ENCODE measurements at places on chromosomes 16 and 17.

DNA sequence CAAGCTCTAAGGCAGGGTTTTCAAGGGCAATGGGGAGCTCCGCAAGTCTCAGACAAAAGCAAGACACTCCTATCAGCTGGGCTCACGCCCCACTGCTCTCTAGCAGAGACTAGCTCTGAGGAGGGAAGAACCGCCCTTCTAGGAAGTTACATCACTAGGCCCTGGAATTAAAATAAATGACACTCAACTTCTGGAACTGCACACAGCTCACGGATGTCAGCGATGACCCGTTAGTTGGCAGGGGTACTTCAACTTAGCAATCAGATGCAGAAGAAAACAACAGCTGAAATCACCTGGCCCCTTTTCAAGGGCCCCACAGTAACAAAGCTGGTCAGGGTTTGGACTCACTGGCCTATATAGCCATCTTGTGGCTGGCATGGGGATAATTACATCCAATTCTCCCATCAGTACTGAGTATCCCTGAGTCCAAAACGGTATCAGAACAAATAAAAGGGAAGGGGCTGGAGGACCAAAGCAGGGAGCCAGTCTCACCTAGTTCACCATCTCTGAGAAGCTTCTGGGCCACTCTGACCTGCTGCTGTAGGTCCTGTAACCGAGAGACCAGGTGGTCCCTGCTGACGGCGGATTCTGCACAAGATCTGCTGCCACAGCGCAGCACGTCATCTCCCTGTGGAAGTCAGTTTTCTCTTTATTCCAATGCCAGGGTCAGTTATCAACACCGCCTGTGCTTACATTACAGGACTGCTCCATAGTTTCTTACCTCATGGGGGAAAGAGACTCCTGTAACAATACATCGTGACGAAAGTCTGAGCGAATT, 22.2 kb downstream of the SERPINF1 start:
- DNase-seq: peak; percentile 68

DNA sequence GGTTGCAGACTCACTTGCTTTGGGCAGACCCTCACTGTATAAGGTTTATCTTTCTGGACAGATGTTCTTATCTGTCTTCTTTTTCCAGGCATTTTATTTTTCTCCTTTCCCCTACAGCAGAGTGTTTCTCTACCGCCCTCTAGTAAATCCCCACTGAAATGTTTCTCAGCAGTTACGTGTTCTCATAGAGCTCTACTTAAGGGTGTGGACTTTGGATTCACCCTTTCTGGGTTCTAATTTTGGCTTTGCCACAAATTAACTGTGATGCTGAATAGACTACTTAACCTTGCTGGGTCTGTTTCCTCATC, 2.0 kb downstream of the ADAT1 start:
- DNase-seq: peak; percentile 69

GRCh38 chr16:70159355-70160348, 13.9 kb upstream of the CLEC18C start:
- no peak for DNase-seq

DNA sequence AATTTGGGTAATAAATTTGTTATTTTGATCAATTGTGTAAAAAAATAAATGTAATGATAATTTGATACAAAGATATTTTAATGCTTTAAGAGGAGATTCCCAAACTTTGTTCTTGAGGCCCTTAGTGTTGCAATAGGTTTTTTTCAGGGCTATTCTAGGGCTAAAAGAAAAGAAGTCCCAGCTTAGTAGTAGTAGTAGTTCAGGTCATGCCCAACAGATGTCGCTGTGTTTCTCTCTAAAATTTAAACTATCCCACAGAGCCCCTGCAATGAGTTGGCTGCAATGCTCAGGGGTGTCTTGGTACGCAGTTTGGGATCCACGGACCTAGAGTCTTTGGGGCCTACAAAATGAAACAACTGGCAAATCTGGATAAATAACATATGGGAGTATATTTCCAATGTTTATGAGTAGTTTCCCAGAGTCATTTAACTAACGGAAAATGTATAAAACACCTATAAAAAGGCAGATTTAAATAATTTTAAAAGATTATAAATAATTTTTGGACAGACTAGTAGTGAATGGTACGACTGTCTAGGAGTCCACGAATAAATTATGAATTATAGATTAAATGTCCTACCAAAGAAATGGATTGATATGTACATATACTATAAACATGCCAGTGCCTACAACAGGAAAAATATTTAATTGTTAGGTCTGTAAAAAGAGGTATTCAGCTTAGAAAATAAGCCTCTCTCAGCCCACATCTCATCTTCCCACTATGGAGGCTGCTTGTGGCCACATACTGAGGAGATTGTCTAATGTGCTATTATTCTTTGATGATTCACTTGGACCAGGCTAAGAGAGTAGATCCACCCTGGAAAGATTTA, 228.5 kb upstream of the PMFBP1 start:
- peak; percentile 67 for DNase-seq

DNA sequence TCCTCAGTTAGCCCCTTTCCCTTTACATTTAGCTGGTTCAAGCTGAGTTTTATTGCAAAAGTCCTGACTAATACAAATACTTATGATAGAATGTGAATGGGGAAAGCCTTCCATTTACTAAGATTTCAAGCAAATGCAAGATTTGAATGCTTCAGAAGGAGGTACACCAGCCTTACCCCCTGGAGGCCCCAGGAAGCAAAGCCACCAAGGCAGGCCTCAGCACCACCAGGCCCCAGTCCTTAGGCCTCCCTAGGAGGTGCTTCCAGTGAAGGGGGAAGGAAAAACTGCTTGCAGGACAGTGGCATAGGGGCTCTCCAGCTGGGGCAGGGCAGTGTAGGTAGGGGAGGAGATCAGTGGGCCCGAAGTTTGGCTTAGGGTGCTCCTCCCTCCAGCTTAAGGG, 7.3 kb upstream of the PRPSAP2 start:
- no peak for DNase-seq

DNA sequence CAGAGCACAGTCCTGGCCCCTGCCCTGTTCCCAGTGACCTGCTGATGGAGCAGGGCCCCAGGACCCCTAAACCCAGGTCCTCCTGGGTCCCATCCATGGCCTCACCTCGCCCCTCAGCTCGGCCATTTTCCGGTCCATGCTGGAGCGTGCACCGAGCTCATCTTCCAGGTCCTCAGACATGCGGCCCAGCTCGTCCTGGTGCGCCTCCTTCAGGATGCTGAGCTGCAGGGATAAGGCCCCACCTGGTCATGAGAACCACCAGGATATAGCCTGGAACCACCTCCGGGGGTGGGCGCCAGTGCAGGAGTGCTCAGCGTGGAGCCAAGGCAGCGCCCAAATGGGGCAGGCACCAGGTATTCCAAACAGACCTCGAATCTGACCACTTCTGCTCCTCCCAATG, 17.9 kb downstream of the CCDC102A start:
- no peak for DNase-seq

DNA sequence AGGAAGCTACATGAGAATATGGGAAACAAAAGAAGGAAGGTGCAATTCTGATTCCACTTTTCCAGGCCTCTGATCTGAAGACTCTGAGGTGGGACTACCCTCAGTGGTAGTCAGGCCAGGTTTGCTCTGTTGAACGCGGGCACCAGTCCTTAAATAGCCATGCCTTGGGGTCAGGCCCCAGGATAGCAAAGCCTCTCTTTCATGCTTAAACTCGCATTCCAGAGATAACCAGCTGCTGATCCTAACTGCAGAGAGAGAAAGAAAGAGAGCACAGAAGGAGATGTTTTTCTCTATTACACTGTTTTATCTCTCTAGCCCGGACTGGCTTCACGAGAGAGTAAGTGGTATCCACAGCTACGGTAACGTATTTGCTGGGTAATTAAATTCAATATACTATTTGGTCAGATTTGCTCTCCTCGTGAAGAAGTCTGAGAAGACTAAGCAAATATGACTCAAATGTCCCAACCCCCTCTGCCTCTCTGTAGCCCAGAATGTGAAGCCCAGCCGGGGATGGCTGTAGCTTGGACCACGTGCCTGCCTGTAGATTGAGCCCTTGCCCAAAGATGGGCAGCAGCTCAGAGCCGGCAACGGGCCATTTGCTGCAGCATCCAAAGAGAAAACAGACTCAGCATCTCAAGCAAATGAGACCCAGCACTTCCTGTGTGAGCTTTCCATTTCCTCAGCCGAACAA, 122.2 kb downstream of the SMG6 start:
- DNase-seq: peak; percentile 65

- peak; percentile 50 for DNase-seq
These were observed 6.3 kb downstream of the HSBP1 start for GRCh38 chr16:83813823-83814658.

DNA sequence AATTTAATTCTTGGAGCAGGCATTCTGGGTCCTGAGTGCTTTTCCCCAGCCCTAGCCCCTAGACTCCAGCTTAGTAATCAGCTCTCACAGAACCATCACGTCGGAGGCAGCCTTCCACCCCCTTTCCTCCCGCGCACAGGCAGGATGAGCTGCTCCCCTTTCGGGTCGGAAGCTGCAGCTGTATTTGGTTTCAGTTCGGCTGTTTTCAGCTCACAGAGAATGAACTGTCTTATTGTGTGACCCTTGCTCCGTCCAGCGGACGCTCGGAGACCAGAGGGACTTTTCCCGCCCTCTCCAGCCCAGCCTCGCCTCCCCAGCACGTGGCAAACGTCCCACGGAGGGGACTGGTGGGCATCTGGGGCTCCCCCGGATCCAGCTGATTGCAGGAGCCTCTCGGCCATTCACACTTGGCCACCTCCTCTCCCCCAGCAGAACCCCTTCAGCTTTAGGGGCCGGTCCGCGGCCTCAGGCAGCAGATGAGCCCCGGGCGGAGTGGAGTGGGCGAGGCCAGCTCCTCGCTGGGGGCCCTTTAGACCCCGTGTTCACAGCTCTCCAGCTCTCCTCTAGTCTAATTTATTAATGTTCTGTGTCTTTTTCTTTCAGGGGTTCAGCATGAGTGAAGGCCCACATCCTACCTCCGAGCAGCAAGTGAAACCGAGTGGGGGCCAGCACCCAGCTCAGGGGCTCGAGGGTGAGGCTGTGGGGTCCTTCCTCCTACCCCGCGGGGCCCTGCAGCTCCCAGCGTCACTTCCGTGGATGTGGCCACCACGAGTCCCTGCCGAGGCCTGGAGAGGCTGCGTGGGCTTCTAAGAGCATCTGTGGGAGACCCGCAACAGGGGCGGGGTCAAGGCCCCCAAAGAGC, 863 bp upstream of the UTS2R start:
- peak; percentile 26 for DNase-seq

DNA sequence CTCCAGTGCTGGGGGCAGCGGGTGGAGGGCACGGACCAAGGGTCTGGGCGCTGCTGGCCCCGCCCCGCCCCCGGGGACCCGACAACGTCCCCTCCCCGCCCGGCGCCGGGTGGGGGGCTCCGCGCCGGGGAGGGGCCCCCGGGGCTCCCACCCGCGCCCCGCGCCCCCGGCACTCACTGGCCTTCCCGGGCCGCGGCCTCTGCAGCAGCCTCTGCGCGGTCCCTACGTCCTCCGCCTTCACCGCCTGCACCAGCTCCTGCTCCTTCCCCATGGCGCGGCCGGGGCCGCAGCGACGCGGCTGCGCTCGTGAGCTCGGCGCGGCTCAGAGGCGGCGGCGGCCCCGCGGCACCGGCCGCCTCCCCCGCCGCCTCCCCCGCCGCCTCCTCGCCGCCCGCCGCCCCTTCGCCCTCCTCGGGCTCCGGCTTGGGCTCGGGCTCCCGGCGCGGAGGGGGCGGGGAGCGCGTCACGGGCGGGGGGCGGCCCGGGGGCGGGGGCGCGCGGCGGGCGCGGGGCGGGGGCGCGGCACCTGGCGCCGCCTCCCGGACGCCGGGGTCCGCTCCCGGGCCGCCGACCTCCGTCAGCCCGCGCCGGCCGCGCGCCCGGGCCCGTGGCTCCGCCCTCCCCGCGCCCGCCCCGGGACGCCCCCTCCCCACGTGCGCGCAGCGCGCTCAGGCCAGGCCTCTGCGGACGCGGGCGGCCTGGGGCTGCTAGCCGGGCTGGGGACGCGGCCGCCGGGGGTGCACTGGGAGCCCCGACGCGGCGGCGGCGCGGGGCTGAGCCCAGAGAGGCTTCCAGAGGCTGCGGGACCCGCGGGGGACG, at the start of gene CASKIN1:
CASKIN1 (minus strand) TSS at position 444 of the 819 bp plus-strand sequence; CDS start at position 271, 173 bp downstream.
- peak; percentile 28 for DNase-seq

- no peak for DNase-seq
These were observed 71.1 kb downstream of the DYNLRB2 start for GRCh38 chr16:80611930-80612327.

DNA sequence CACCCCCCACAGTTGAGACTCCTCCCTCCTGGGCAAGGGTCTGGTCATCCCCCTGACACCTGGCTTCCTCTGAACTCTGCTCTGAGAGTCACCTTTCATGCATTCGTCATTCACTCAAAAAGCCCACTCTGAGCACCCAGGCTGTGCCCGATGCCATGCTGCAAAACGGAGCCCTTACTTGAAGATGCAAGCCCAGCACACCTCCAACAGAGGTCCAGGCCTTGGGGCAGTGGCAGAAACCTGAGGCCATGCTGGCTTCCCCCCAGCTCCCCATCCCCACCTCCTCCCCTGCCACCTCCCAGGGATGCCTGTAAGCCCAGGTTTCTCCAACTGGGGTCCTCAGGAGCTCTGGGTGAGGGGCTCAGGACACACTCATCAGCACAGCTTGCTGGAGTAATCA, 67.7 kb upstream of the TNRC6C start:
- DNase-seq: no peak

- no peak for DNase-seq
These were observed 69.8 kb upstream of the IRX3 start for GRCh38 chr16:54356391-54356790.

DNA sequence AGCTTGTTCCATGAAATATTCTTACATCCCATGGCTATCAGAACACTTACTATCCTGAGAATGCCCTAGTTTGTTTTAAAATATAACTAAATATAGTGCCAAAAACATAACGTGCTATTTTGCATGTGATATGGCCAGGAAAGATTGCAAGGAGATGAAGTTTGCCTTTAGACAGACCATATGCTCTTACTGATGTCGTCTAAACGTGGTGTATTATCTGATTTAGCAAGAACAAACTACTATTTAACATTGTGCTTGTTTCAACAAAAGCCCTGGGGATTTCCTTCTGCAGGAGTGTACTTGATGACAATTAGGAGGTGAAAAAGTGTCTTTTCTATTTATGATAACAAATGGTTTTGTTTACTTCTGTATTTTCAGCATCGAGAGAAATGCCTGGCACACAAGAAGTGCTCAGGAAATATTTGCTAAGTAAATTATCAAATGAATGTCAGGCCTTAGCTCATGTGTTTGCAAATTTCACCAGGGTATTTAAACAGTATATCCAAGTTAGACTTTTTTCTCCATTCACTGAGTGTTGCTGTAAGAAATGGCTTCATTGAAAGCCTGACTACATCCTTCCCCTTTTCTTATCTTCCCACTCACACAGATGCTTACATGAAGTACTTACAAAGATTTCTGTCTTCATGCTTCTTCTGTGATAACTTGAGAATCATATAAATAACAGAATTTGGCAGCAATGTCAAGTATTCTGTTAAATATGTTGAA, 1033.6 kb downstream of the CDH8 start:
- no peak for DNase-seq

GRCh38 chr17:8345052-8345690, 5.5 kb downstream of the ODF4 start:
- DNase-seq: no peak

- peak; percentile 3 for DNase-seq
These were observed 301.7 kb upstream of the N4BP1 start for GRCh38 chr16:48911700-48912099.

DNA sequence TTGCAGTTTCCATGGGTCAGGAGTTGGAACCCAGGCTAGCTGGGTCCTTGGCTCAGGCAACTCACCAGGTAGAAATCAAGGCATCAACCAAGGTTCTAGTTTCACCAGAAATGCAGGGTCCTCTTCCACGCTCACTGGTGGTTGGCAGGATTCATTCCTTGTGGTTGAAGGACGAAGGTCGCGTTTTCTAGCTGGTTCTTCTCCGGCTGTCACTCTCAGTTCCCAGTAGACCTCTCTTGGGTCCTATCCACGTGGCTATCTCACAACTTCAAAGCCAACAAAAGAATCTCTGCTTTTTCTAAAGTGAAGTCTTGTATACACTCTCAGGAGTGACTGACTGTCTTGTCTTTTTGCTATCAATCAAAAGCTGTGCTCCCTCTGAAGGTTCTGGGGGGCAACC, 146.3 kb upstream of the NOL11 start:
- no peak for DNase-seq

Measured in ELR (cell line).